ENCODE measurements at places on chromosomes 11 and 22.

- DNase-seq, result no peak
Measured at GRCh38 chr22:22520667-22521602, 865 bp upstream of the ZNF280A start.

GRCh38 chr11:110513846-110514437 is 84.2 kb downstream of the FDX1 start:
- DNase-seq, result no peak

GRCh38 chr11:15616130-15617105 is 501.7 kb downstream of the INSC start:
- no peak for DNase-seq

DNA sequence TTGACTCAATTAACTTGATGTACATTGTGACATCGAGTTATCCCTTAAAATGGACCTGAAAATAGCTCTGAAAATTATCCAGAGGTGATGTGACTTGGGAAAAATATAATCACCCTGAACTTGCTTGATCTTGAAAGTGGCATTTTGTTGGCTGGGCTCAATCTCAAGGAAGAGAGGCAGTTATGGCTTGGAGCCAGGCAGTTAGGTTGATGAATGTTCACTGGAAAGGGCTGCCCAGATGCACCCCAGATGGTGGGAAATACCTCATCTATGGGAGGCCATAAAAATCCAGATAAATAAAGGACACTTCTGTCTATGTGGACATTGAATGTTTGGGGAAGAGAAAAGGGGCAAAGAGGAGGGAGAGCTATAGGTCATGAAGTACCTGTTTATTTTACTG is 55.7 kb upstream of the OR5AN1 start:
- DNase-seq, result no peak

GRCh38 chr22:43988960-43989359 is 33.7 kb downstream of the SAMM50 start:
- DNase-seq, result no peak

DNA sequence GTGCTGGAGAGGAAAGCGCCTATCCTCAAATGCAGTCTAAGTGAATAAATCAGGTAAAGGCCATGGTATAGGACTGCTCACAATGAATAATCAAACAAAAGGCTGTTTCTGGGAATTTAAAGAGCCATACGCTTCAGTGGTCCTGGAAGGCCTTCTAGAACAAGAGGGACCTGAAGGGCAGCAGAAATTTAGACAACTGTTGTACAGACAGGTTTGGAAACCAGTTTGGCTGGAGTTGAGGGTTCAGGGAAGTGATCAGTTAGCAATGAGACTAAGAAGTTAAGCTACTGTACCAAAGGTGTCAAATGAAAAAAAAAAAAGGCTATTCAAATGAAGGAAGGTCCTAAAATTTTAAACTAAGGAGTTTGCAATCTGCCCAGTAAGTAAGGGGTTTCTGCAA is 56.6 kb upstream of the SCUBE2 start:
- no peak for DNase-seq

GRCh38 chr11:62579252-62579651 is 5.6 kb upstream of the EEF1G start:
- no peak for DNase-seq

GRCh38 chr11:20020198-20020597 is 140.1 kb downstream of the DBX1 start:
- no peak for DNase-seq

DNA sequence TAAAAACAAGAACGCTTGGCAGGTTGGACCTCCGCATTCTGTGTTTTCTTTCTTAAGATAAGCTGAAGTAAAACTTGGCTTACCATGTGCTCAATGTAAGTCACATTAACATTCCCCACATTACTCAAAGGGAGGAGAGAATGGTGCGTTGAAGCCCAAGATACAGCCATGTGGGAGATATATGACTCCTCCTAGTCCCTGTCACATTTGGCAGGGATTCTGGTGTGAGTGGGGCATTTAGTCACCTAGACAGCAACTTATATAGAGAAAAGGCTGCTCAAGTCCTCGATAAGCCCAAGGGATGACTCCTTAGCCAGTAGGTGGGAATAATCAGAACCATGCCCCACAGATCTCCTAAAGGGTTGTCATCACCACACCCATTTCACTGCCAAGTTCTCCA is 4.6 kb downstream of the PRSS23 start:
- DNase-seq, result no peak

DNA sequence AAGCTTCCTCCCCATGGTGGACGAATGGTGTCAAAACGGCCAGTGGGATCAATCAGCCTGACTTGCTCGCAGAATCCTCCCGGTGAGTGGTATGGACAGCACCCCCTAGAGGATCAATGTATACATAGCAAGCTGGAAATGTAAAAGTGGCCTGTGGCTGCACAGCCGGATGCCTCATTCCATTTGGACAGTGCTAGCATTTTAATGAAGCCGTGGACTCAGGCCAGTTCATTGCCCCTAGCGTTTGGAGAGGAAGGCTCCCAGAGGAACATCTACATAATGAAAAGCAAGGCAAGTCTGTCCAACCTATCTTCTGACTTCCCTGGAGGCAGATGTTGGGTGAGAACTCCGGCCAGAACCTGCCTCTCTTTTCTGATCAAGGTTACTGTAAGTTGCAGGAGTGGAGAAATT is 942.3 kb downstream of the NTM start:
- DNase-seq, result no peak

DNA sequence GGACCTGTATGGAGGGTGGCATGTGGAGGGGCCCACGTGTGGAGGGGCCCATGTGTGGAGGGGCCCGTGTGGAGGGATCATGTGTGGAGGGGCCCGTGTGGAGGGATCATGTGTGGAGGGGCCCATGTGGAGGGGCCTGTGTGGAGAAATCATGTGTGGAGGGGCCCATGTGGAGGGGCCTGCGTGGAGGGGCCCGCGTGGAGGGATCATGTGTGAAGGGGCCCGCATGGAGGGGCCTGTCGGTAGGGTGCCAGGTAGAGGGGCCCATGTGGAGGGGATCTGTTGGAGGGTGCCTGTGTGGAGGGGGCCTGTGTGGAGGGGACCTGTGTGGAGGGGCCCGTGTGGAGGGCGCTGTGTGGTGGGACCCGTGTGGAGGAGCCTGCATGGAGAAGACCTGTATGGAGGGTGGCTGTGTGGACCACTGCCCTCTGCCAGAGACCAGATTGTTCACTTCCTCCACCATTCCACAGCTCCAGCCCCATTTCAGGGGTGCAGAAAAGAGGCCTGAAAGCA is 47.0 kb downstream of the IGLL5 start:
- DNase-seq, result no peak

DNA sequence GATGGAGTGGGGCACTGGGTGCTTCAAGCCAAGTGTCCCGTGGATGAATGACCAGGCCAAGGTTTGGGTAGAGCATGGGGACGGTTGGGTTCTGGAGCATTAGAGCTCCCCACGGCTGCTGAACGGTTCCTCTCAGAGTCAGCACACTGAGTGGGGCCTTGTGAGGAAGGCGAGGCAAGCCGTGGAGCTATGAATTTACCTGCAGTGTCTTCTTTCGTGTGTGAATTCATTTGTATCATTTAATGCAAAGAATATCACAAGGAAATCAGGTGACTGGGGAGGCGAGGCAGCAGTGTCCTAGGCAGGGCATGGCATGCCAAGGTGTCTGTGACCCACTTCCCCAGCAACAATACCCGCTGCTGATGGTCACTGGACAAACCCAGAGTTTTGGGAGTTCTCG is 343.5 kb upstream of the B3GAT1 start:
- DNase-seq, result no peak

- no peak for DNase-seq
Measured at GRCh38 chr22:27859336-27859735, 57.8 kb upstream of the MN1 start.

GRCh38 chr22:32338757-32339156 is 18.9 kb upstream of the RFPL3 start:
- no peak for DNase-seq

DNA sequence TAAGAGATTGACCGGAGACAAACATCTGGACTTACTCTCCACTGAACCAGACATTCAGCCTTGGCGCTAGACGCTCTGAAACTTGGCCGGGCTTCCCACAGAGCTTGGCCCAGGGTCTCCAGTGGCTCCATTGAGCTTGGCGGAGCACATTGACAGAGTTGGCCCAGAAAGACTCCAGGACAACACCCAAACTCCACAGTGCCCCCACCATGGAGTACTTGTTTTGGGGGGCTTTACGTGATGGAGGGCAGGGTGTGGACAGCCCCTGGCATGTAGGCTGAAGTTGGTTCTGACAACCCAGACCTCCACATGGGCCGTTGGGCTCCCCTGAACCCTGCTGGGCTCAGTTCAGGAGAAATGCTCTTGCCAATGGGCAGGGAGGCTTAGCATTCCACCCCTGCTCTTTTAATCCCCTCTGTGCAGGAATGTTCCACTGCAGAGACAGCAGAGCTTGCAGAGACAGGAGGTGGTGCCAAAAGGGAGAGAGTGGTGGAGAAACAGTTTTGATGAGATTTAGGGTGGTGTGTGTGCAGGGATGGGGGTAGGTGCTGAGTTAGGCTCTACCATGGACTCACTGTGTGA is 102.4 kb upstream of the TIMP3 start:
- no peak for DNase-seq

- DNase-seq, result no peak
Measured at GRCh38 chr22:39514373-39514973, 5.9 kb upstream of the ATF4 start.

- no peak for DNase-seq
Measured at GRCh38 chr11:47233989-47234668, 14.5 kb downstream of the ACP2 start.

- DNase-seq, result no peak
Measured at GRCh38 chr22:46484861-46485595, 52.4 kb downstream of the CELSR1 start.

- no peak for DNase-seq
Measured at GRCh38 chr22:31611061-31611760, 50.8 kb downstream of the PISD start.

DNA sequence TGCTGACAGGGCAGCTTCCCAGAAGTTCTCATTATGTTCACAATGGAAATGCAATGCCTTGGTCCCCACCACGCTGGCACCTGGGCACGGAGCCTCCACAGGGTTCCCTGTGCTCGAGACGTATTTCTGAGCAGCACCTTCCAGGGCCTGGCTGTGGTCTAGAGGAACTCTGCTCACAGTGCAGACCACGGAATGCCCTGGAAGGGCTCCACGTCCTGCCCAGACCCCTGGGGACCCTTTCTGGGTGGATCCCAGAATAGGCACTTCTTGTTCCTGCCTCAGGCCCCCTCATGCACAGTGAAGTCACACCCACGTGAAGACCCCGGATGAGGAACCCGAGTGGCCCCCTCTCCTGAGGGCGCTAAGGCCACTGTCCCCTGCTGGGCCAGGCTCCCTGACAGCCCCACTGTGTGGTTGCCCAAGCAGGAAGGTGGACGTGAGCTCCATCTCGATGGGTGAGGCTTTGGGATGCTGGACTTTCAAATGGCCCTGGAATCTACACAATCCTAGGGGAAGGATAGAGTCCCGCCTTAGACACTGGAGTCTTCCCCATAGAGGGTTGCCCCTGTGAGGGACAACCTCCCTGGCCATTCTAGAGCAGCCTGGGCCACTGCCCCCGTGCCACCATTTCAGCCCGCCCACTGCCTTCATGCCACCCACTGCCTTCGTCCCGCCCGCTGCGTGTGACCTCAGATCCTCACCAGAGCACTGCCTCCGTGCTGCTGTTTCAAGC is 1106.8 kb downstream of the BRD1 start:
- no peak for DNase-seq

GRCh38 chr22:26894766-26895485 is 237.5 kb downstream of the MIAT start:
- no peak for DNase-seq

- DNase-seq, result no peak
Measured at GRCh38 chr11:62088331-62088933, 35.4 kb upstream of the INCENP start.

- no peak for DNase-seq
Measured at GRCh38 chr11:1521382-1522080, 35.0 kb upstream of the MOB2 start.

DNA sequence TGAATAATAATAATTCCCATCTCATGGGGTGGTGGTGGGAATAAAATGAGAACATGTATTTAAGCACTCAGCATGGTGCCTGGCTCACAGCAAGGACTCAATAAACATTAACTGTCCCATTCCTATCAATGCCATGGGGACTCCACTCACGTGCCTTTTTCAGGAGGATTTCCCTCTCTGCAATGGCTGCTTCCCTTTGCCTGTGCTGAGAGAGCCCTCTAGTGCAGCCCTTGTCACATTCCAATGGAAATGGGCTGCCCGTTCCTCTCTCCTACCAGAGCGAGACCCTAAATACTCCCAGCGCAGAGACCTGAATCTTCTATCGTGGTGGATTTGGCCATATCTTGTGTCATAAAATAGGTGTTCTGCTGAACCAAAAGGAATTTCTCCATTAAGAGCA is 621.5 kb upstream of the B3GAT1 start:
- DNase-seq, result no peak

DNA sequence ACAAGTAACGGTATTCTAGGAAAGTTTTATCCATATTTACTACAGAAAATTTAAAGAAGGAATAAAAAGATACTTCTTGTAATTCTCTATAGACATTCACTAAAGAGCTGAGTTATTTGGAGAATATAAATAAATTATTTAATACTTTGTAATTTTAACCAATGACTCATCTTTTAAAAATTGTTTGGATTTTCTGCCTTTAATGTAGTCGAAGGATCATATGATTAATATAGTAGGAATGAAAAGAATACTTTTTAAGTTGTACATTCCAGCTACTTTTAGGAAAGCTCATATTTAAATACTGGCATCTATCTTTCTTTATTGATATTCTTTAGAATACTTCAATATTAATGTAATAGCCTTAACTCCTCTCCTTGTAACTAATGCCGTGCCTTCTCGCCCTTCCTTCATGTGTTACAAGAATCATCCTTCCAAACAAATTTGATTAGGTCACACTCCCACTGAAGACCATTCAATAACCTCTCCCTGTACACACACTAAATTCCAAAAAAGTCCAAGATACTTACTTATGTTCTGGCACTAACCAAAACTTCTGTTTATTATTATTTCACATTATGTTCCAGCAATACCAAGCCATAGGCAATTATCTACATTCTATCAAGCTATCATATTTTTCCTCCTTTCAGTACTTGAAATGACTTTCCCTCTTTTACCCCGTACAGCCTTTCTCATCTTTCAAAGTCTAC is 501.9 kb downstream of the CNTN5 start:
- no peak for DNase-seq

Data from stimulated activated CD4-positive, alpha-beta T cell treated with anti-CD3 and anti-CD28 coated beads, TNF-alpha, amount 100 ng/mL, for 24 hours (primary cell).